Liver (tissue), 10 donors: ENCODE measurements at places on chromosomes 5 and 9. TPM values are rescaled to one million over a fixed set of nuclear protein-coding genes. Genes with fewer than 3 reads are reported as not detected.

The WDR38 gene
- not detected for total RNA-seq

The PCDHA12 gene
- total RNA-seq = 0.08 TPM

The GALNT12 gene
- 0.25 TPM for total RNA-seq

The PCDHGA3 gene
- 0.59 TPM for total RNA-seq

The NR2F1 gene
- 10.9 TPM for total RNA-seq

The ARID3C gene
- total RNA-seq = 2.6 TPM

The ANKRD31 gene
- total RNA-seq = 0.05 TPM

The IFNA1 gene
- not detected for total RNA-seq

The ZFP62 gene
- 7.9 TPM for total RNA-seq

The CEP72 gene
- 3.8 TPM for total RNA-seq

The F2RL2 gene
- total RNA-seq = 0.08 TPM

The TAF11L2 gene
- total RNA-seq = not detected

The C9orf153 gene
- total RNA-seq = 0.67 TPM

The ALDH7A1 gene
- total RNA-seq = 64.8 TPM

The GPX8 gene
- total RNA-seq = 1.0 TPM

The VCP gene
- 175 TPM for total RNA-seq

The IFNA10 gene
- not detected for total RNA-seq

The OR2Y1 gene
- total RNA-seq = not detected

The FAM221B gene
- not detected for total RNA-seq

The GPSM1 gene
- total RNA-seq = 2.9 TPM

The PHYHD1 gene
- total RNA-seq = 9.2 TPM

The LCN9 gene
- not detected for total RNA-seq

The ADAMTS2 gene
- 12.4 TPM for total RNA-seq

The MAT2B gene
- total RNA-seq = 27.0 TPM

The SLC6A18 gene
- not detected for total RNA-seq

The CBY3 gene
- total RNA-seq = not detected

The SPOCK1 gene
- not detected for total RNA-seq

The RPL37 gene
- 1,326 TPM for total RNA-seq

The ITK gene
- total RNA-seq = 1.5 TPM

The IL13 gene
- not detected for total RNA-seq

The GMCL2 gene
- not detected for total RNA-seq

The HAPLN1 gene
- total RNA-seq = not detected

The FBXW5 gene
- total RNA-seq = 163 TPM

The USP20 gene
- total RNA-seq = 19.8 TPM

The IRGM gene
- total RNA-seq = 0.08 TPM

The PANK3 gene
- total RNA-seq = 68.2 TPM

The PIGO gene
- total RNA-seq = 15.7 TPM

The PTCD2 gene
- total RNA-seq = 5.9 TPM

The TSC1 gene
- total RNA-seq = 33.5 TPM

The PCDHGC5 gene
- total RNA-seq = 1.1 TPM

The COX7C gene
- total RNA-seq = 160 TPM

The FGFR4 gene
- 64.4 TPM for total RNA-seq

The NR4A3 gene
- total RNA-seq = 0.08 TPM

The NEUROG1 gene
- not detected for total RNA-seq

The KIF12 gene
- total RNA-seq = 3.8 TPM

The PDE6A gene
- total RNA-seq = not detected

The NRG2 gene
- total RNA-seq = not detected
